H4 (cell line): ENCODE measurements at places on chromosomes 3 and 15. TPM values are rescaled to one million over a fixed set of nuclear protein-coding genes. Genes with fewer than 3 reads are reported as not detected.

DNA sequence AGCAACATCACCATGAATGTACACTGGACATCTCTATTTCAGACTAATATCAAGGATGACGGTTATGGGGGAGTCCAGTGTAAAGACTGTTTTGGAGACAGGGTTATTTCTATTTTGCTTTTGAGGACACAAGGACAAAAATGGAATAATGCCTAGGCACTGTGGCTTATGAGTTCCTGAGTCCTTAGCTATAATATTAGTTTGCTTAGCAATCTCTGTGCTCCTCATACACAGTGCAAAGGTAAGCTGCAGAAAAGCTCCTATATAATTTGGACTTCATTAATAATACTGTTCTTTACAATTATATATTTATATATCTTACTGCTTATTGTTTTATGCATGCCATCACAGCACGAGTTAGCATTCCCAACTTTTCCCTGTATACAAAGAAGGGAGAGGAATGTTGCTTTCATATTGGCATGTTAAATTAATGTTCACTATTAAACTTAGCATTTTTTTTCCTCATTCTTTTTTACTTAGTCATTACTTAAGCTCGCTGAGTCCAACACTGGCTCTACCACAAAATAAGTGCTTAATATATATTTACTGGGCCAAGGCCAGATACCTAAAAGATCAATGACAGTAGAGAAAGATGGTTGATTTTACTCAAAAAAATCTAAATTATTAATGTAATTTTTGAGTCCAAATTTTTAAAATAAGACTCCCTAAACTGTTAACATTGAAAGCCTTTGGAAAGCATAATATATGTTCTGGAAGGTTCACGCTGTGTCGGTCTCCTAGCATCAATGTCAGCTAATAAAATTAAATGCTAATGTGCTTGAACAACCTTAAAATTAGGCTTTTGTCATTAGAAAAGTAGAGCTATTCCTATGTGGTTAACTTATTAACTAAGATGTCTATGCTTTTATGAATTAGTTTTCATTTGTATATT is 13.8 kb downstream of the THBS1 start:
- DNase-seq = no peak

- DNase-seq = no peak
Measured at GRCh38 chr3:127403795-127404194, 115.9 kb upstream of the PRR20G start.

The NT5DC2 gene
- total RNA-seq = 44.5 and 46.9 TPM in 2 replicates

The PLA2G4F gene
- total RNA-seq = not detected in 2 replicates

DNA sequence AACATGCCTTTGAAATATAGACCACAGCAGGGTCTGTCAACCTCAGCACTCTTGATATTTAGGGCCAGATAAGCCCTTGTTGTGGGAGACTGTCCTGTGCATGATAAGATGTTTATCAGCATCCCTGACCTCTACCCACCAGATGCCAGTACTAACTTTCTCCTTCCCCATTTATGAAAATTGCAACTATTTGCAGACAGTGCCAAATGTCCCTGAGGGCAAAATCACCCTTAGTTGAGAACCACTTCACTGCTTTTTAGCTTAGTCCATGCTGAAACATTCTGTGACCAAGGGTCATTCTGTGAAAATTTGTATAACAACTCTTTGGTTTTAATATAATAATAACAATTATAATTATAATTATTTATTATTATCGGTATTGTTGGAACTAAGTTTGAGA is 1032.4 kb downstream of the MCTP2 start:
- no peak for DNase-seq

GRCh38 chr15:28985316-28985645 is 99.5 kb downstream of the APBA2 start:
- DNase-seq = no peak

The LTK gene
- total RNA-seq = 0.21 and 0.37 TPM in 2 replicates

The CCRL2 gene
- 0.46 and 6.6 TPM in 2 replicates for total RNA-seq

DNA sequence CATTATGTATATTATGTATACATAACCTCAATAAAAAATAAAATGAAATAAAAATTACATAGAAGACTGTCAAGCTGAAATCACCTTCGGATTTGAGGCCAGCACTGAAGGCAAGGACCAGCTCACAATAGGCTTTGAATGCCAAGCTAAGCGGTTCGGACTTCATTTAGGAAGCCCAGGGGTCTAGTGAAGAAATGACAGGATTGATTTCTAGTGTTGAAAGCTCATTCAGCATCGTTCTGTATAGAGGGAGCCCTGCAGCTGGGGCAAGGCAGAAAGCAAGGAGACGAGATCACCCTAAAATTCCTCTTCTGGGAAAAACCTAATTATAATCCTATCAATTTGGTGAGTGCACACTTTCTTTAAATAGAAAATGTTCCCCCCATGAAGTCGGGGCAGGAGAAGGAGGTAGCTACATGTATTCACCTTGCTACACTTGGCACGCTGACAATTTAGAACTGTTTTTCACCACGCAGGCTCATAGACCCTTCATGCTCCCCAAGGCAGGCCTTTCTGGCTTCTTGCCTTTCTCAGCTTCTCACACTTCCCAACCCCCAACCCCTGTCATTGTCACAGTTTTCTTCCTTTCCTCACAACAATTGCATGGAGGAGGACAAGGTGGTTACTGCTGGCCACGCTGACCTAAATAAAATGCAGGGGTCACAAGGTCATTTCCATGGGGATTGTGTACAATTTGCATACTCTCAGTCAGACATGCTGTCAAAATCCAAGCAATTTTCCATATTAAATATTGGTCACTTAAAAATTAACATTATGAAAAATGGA is 44.4 kb upstream of the SSR3 start:
- no peak for DNase-seq
